ENCODE measurements at places on chromosomes 13 and 19.
A peak's percentile ranks its signal among the peaks of the same experiment; 100 is the strongest.

DNA sequence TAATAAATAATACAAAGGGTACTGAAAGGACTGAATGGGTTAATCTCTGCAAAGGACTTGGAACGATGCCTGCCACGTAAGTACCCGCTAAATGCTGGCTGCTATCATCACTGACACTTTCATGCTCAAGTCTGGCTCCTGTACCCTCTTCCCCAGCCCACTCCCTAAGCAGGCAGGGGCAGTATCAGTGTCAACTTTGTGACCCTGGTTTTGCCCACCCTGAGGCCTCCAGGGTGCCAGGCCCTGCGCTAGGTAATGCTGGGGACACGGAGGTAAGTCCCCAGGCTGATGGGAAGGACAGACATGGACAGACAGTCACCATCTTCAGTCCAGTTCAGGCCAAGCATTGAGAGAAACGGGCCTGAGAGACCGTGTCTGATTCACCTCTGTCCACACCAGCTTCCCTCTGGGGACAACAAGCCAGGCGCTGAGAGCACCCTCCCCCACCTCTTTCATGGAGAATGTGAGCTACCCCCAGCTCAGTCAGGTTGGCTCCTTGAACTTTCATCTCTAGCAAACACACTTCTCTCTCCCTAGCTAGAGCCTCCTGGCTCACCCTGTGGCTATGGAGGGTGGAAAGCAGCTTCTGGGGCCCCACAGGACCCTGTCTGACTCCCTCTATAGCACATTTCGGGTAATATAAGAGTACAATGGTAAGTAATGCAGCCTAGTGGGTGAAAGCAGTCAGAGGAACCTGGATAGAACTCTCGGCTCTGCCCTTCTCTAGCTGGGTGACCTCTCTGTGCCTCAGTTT is 800 bp downstream of the ETFB start:
- no peak for DNase-seq

DNA sequence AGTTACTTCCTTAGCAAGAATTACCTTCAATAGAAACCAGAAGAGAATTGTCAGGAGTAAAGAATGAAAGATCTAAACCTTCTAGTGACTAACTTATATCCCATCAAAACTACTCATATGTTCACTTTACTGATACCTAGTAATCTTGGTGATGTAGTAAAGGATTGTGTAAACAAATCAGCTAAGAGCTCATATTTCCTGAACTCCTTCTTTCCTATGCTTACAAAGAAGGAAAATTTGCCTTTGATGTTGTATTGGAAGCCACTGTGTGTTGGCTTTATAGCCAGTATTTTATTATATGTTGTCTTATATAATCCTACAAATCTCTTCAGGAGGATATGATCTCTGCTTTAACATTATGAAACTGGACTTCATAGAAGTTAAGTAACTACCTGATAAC is 671.0 kb downstream of the PCDH9 start:
- DNase-seq: no peak

DNA sequence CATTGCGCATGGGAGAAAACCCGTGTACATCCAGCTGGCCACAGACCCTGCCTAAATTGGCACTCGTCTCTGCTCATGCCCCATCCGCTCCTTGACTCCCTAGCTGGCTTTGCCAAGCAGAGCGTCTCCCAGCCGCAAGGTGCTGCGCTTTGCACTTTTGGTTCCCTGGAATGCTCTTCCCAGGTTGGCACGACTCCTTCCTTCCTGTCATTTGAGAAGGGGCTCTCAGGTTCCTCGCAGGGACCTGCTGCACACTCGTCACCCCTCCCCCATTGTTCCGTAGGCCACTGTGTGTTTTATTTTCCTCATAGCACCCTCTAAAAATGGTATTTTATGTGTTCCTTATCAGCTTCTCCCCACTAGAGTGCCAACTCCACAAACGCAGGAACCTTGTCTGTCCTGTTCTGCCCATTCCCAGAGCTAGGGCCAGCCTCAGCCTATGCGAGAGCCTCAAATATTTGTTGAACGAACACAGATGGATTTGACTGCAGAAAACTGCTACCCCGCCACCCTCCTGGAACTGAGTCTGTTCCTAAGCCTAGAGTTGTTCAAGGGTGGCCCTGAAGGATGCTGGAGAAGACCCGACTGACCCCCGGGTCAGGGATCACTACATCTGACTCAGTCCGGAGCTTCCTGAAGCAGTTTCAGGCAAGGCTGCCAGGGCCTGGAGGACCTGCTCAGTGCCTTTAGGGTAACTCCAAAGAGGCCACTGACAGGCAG is 8.4 kb upstream of the CEBPA start:
- no peak for DNase-seq

DNA sequence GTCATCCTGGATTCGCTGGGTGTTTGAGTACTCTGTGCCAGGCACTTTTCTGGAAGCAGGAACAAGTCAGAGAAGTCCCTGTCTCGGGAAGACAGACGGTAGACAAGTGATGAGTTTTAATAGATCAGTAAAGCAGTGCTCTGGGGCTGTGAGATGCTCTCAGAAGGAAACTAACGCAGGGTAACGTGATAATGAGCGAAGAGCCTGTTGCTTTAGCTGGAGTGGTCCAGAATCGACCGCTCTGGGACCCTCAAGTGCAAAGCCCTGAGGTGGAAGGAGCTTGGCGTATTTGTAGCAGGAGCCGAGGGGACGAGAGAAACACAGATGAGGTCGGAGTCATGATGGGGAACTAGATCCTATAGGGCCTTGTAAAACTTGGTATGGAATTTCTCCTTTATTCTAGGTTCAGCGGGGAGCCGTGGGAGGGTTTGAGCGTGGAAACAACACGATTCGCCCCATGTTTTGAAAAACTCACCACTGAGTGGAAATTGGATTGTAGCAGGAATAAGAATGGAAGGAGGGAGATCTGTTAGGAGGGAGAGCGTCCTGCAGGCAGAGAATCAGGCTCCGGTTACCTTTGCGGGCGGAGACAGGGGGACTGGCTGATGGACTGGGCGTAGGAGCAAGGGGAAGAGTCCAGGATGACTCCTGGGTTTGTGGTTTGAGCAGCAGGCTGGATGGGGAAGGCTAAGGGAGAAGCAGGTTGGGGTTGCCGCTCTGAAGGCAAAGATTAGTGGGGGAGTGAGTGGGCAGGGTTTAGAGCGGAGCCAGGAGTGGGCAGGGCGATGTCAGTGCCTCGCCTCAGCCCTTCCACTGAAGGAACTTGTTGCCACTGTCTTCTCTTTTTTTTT is 763 bp downstream of the POLD1 start:
- DNase-seq: no peak

- DNase-seq: no peak
Measured at GRCh38 chr13:65825039-65825438, 1405.1 kb downstream of the PCDH9 start.

- peak; percentile 29 for DNase-seq
Measured at GRCh38 chr19:1811472-1811894, 593 bp downstream of the ATP8B3 start.

Data from NCI-H524 (cell line).